CD8-positive, alpha-beta memory T cell (primary cell): ENCODE measurements at places on chromosomes 2 and 18. TPM values are rescaled to one million over a fixed set of nuclear protein-coding genes. Genes with fewer than 3 reads are reported as not detected.

DNA sequence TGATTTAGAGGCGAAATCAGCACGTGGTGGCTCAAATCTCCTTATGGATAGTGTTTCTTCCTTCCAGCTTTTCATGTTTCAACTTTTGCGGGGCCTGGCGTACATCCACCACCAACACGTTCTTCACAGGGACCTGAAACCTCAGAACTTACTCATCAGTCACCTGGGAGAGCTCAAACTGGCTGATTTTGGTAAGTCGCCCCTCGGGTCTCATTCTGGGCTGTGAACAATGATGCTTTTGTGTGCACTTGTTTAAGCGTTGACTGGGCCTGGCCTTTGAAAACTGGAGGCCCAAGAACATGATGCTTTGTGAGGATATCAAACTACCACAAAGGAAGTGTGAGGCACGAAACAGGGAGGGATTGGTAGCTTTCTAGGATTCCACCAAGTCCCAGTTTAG, 27.4 kb downstream of the CDK15 start:
- no peak for DNase-seq

- no peak for DNase-seq
These were observed 9.1 kb upstream of the GPD2 start for GRCh38 chr2:156427074-156427473.

- no peak for DNase-seq
These were observed 26.8 kb downstream of the SLC30A6 start for GRCh38 chr2:32192418-32192817.

- no peak for DNase-seq
These were observed 31.9 kb upstream of the TFPI start for GRCh38 chr2:187586011-187586641.

DNA sequence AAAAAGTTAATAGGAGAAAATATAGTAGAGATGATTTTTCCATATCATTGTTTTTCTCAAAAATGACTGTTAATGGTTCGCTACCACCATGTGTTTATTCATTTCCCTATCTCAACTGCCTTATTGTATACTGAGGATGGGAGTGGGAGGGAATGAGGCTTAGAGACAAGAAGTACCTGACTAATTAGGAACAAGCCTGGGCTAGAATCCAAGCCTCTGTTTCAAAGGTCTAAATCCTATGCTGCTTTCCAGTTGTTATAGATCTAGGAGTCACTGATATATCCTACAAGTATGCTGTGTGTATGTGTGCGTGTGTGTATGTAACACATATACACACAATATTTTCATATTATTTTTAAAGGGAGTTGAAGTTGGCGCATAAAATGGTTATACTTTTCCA, 465.9 kb downstream of the EPHA4 start:
- DNase-seq: no peak

GRCh38 chr2:207394812-207395534, 134.8 kb upstream of the CREB1 start:
- no peak for DNase-seq

- DNase-seq: no peak
These were observed 20.4 kb upstream of the IL1R1 start for GRCh38 chr2:102122115-102122514.

DNA sequence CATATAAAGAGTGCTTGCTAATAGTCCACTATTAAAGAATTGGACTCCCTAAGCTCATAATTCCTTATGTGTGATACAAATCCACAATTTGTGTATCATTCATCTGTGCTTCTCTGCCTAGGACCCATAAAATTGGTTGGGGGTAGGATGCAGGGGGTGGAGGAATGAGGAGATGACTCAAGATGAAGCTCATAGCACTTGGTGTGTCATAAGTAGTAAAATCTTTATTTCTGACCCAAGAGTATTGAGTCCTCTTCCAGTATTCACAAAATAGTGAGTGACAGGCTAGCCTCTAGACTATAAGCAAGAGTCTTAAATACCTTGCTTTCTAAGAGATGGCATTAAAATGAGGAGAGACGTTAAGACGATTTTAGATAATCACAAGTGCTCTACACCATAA, 390.9 kb upstream of the CDH19 start:
- DNase-seq: no peak

GRCh38 chr2:226869371-226869770, 33.5 kb downstream of the RHBDD1 start:
- no peak for DNase-seq

- no peak for DNase-seq
These were observed 116.9 kb downstream of the LYPD6B start for GRCh38 chr2:149155196-149155969.

DNA sequence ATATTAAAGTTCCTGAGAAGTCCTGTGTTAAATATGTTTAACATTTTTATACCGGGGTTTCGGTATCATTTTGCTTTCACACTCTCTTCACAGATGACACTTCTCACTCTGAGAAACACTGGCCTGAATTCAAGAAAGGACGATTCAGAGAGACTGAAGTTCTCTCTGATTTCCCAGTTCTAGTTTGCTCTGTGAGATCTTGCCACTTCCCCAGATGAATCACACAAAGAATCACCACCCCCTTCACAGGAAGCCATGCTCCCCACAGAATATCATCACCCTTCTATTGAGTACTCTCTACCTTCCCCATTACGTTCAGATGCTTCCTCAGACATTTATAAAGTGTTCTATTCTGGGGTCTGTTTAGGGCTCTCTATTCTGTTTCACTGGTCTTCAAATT, 16.1 kb upstream of the CD207 start:
- no peak for DNase-seq

DNA sequence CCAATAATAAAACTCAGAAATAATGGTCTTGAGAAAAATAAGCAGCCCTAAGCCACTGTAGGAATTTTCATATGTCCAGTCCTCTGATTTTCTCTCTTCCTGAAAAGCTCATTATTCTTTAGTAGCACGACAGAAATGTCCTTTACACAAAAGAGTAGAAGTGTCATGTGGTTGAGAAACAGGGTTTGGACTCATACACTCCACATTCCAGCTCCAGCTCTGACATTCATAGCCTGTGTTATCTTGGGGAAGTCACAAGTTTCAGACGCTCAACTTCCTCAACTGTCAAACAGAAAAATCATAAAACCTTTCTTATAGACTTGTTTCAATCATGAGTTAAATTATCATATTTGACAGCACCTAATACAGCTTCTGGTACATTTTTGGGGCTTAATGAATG, 511.5 kb downstream of the TNS1 start:
- DNase-seq: no peak

LYG1 gene
- total RNA-seq: 1.0 TPM

NR4A2 gene
- 21.9 TPM for total RNA-seq

LONRF2 gene
- total RNA-seq: 0.13 TPM

HAUS1 gene
- total RNA-seq: 53.3 TPM

TLX2 gene
- total RNA-seq: 0.37 TPM

UGP2 gene
- 59.8 TPM for total RNA-seq
